T-helper 9 cell (primary cell): ENCODE measurements at places on chromosomes 3 and 15.
A peak's percentile ranks its signal among the peaks of the same experiment; 100 is the strongest.

DNA sequence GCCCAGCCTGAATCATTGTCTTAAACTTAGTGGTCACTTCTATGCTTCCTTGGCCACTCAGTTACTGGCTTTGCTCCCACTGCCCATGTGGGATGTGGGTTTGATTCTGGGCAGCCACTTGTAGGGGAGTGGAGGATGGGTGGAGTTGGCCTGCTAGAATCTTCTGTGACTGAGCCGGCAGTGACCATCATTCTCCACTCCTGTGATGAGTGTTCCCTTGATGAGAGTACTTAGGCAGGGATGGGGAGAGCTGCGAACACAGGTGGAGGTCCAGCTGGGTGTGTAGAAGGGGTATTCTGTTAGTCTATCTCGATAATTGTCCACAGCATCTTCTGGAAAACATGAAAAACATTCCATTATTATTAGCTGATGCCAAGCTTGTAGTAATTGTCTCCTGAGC lies 8.0 kb downstream of the TM6SF1 start:
- DNase-seq = no peak

DNA sequence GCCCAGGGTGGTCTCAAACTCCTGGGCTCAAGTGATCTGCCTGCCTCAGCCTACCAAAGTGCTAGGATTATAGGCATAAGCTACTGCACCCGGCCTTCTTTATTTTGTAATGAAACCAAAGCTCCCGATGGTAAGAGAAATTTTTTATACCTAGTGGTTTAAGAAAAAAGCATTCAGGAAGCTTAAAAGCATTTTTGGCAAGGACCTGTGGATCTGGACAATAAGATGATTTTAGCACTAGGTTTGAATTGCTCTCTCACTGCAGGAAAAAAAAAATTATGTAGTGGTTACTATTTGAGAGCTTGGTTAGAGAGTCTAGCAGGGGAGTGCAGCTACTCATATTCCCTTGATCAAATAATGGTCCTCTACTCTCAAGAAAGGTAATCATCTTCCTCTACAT lies 64.9 kb upstream of the PIK3R4 start:
- DNase-seq = no peak

GRCh38 chr3:78048698-78049097 lies 1008.8 kb downstream of the ROBO2 start:
- DNase-seq = no peak

DNA sequence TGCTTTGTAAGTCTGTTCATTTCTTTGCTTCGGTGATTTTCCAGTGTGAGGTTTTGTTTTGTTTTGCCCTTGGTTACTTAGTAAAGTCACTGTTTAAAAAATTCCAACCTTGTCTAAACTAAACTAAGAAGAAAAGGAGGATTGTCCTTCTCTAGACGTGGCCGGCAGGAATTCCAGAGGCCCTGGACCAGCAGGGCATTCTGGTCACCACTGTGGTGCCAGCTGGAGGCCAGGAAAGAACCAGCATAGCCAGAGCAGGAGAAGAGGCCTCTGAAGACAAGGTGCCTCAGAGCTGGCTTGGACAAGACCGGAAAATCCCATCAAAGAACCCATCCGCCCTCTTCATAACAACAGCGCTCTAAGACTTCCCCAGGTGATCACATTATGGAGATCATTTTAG lies 8.2 kb downstream of the PLOD2 start:
- no peak for DNase-seq

DNA sequence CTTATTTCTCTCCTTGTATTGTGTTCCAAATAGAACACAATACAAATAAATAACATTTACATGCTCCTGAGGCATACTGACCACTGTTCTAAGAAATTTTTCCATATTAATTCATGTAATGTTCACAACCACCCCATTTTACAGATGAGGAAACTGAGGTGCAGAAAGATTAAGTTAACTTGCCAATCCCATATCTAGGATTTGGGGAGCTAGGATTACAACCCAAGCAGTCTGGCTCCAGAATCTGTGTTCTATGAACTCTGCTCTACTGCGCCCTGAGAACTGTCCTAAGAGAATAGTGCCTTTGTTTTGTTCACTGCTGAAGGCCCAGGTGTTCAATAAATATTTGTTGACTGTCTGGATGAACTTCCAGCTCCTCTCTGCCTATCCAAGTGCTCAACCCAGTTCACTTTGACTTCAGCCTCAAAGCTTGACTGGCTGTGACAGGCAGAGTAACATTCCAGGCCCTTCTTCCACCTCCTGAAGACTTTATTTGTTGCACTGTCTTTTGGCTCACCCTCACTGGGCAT lies 3.1 kb downstream of the NEK10 start:
- DNase-seq = no peak

DNA sequence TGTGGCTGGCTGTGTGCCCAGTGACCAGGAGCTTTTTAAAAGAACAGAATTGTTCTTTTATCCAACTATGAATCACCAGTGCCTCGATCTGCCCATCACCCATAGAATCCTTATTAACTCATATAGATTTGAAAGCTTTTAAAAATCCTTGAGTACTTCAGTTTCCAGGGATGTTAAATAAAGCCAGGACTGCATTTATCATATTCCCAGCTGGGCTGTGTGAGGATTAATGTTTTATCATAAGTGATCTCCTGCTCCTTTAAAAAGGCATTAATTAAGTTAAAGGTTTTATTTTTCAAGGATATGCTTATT lies 234.0 kb downstream of the MYRIP start:
- DNase-seq = no peak

DNA sequence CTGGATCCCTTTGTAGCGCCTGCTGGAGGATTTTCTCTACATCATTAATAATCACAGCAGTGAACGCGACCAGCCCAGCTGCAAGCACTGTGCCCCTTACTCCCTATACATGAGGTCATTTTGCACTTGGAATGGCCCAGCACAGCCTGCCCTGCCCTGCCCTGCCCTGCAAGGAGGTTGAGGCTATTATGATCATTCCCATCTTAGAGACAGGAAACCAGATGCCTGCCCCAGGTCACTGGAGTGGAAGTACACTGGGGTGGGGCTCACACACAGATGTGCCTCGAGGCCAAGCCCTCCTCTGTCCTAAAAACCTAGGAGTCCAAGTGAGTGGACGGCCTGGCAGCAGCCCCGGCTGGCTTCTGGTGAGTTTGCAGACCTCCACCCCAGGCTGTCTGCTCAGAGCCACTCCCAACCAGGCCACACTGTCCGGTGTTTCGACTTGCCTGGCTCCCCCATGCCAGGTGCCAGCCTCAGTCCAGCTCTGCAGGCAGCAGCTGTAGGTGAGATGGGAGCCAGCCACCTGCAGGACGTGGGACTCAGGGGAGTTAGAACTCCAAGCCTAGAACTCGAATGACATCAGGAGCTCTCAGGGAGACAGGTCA lies 30.4 kb upstream of the SEC61A1 start:
- no peak for DNase-seq

DNA sequence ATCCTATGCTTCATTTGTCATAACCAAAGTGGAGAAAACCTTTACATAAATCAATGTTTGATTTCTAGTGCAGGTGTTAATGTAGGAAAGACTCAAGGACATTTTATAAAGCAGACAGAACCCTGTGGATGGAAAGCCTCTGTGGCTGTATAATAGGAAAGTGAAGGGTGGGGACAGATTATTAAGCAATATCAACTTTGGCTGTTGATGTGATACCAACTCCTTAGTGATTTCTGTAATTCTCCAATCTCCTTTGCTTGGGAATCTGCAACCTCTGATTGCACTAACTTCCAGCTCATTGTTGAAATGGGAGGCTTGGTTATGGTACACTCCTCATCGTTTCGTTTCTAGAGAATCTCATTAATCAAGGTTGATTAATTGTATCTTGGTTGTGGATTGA lies 29.3 kb upstream of the ADGRG7 start:
- no peak for DNase-seq

DNA sequence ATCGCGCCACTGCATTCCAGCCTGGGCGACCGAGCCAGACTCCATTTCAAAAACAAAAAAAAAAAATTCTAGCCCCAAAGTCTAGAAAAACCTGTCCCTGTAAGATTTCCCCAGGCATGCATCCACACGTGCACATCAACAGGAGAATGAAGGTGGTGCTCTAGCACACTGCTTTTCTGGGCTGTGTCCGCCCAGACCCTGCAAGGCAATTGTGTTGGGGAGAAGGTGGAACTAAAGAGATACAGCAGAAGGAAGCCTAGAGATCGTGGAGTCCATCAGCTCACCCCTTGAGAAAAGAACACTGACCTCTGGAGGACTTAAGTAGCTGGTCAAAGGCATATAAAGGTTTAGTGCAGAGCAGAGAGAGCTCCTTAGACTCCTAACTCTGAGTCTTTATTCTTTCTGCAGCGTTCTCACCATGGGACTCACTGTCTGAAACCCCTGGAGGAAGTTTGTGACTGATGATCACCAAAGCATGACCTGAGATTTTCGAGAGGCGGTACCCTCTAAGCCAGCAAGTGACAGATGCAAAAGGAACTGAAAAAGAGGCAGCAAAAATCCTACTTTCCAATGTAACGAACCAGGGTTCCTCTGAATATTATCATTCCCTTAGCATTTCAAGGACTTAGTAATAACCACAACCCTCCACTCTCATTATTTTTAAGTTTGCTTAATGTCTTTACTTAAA lies 179.8 kb downstream of the MEX3B start:
- no peak for DNase-seq

DNA sequence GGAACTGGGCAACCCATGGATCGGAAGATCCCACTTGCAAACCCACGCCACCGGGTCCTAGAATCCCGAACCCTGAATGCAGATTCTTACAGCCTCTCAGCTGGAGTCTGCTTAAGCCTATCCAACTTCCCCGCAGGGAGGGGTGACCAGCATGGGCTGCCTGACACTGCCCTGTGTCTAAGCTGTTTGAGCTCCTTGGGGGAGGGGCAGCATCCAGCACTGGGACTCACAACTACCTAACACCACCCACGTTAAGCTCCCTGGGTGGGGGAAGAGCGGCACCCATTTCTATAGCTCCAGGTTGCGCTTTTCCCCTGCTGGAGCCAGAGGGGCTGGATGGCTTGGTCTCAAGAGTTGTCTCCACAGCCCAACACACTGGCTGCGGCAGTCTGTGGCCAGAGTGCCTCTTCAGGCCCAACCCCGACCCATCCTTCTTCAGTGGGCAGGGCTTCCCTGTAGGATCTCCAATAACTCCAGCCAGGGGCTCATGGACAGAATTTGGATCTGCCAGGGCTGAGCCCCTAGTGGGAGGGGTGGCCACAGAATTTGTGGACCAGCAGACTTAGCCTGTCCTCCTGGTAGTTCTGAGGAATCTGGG lies 649.2 kb downstream of the TUSC7 start:
- DNase-seq = no peak

DNA sequence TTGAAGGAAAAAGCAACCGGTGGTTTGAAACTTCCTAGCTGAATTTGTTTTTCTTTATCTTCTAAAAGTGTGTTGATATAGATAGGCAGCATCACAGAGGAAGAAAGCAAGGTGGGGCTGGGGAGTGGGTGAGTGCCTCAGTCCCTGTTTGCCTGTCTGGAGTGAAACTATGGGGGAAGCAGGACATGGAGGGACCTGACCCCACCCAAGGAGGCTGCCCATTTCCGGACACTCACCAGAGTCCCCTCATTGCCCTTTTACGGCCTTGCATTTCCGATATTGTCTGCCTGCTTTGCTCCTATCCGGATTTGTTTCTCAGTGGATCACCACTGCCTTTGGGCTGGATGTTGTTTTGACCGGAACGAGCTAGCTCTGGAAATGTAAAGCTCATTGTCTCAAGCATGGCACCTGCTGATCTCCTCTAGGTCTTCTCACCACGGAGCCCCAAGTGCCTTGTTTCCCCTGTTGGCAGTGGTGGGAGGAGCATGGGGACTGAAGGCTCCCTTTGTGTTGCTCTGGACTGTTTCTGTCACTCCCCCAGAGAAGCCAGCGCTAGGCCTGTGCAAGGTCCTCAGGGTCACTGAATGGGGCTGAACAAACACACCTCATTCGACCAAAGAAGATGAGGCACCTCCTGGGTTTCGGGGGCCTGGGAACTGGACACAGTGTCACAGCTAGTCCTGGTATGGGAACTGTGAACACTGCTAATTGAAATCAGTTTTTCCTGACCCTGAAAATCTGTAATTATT lies 7.0 kb downstream of the CLDN11 start:
- no peak for DNase-seq

DNA sequence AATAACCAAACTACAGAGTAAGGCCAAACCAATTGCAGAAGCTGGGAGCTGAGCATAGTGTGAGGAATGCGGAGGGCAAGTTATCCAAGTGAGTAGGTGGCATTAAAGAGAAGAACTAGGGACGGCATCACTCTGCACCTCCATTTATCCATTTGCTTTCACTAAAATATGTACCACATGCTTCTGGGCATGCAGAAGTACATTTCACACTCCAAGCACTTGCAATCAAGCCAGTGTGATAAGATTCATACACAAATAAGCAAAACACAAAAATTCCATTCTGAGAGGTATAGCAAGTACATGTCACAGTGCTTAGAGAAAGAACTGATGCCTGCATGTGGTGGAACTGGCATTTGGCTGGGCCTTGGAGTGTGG lies 81.1 kb downstream of the CCNL1 start:
- DNase-seq = no peak

GRCh38 chr3:150215616-150216015 lies 192.5 kb upstream of the TSC22D2 start:
- no peak for DNase-seq

GRCh38 chr3:180265551-180265950 lies 228.8 kb upstream of the PEX5L start:
- DNase-seq = no peak

DNA sequence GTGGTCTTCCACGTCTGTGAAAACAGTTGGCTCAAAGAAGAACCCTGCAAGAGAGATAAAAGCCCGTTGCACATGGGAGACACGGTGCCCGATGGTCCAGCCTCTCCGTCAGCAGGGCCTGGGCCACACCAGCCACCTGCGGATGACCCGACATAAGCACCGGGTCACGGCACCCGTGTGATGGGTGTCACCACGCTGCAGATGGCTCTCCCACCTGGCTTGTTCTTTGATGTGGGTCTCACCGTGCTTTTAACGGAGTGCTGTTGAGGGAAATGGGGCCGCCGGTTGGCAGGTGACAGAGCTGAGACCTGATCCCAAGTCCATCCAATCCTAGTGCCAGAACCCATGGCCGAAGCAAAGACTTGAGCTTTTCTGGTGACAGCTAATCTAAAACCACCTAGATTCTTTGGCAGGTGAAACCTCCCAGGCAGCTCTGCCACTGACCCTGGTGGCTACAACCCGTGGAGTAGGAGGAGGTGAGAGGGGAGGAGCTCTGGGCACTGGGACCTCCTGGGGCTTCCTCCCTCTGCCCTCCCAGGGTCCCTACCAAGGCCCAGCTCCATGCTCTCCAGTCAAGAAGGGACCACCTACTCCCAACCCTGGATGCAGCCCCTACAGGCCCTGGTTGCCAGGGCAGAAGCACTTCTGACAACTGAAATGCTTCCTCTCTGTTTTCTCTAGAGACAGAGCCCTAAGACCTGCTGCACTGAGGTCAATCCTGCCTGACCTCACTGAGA lies 23.4 kb upstream of the SLC41A3 start:
- DNase-seq = no peak

DNA sequence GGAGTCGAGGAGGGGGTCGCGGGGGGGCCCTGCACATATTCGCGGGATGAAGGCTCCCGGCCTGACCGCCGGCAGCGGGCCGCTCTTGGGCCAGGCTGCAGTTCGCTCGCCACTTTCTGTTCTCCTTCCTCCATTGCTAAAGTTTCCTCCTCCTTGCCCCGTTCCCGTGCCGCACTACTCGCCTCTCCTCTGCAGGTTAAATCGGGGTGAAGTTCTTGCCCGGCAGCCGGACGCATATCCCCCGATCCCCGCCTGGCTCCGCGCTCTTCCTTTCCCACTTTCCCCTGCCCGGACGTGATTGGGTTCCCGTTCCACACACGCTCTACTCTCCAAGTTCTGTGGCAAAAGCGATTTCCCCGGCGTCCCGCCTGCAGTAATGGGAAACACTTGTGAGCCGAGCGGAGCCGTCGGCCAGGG lies 556 bp downstream of the CRYBG3 start:
- peak; percentile 2 for DNase-seq
